NCI-H2107 (cell line): ENCODE measurements at places on chromosomes 7 and 10.

- DNase-seq, result no peak
These were observed 24.1 kb downstream of the MINDY4 start for GRCh38 chr7:30795161-30795948.

- no peak for DNase-seq
These were observed 118.2 kb upstream of the FAM133B start for GRCh38 chr7:92708111-92709042.

DNA sequence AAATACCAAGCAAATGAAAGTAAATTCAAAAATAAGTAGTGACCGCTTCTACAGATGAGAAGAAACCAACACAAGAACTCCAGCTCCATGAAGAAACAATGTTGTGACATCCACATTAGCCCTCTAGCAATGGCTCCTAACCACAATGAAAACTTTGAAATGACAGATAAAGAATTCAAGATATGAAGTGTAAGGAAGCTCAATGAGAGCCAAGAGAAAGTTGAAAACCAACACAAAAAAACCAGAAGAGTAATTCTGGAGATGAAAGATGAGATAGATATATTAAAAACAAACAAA is 68.2 kb upstream of the DDC start:
- no peak for DNase-seq

DNA sequence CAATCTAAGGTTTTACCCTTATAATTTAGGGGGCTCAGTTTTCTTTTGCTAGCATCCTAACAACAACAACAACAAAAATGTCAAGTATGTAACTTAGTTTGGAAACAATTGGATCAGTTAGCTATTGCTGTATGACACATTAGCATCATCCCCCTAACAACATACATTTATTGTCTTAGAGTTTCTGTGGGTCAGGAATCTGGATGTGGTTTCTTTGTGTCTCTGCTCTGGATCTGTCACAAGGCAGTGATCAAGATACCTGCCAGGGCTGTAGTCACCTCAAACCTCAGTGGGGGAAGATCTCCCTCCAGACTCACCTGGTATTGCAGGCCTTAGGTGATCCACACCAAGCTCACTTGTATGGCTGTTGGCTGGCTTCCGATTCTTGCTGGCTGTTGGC is 18.3 kb downstream of the CREB5 start:
- no peak for DNase-seq

DNA sequence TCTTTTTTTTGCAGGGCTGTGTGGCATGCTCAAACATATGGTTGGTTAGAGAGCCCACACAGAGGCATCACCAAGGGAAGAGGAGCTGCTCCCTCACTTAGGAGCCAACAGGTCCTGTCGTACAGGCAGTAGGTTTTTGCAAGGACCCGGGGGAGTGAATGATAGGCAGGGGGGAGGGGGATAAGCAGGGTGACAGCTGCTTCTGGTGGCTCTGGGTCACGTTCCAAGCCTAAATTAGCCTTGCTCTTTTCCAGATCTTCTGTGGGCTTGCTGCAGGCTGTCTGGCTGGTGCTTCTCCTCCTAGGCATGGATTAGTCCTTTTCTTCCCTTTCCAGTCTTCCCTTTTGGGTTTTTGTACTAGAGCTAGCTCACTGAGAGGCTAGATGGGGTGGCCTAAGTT is 117.7 kb upstream of the PODXL start:
- no peak for DNase-seq

- no peak for DNase-seq
These were observed 3.8 kb downstream of the REPIN1 start for GRCh38 chr7:150372271-150373048.

DNA sequence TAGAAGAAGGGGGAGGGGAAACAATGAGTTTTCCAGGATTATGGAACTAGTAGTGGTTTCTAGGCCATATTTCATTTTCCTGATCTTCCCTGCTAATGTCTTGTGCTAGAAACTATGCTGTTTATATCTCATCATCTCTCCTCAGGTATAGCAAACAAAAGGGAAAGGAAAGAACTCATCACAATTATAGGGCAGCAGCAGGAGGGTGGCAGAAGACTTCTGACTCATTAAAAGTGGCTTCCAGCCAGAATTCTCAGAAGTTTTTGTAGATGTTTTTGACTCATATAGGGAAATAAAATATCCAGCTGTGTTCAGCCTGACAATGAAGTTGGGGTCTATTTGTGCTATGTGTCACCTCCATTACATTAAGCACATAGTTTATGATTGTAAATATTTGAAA is 6.5 kb downstream of the AHR start:
- no peak for DNase-seq

DNA sequence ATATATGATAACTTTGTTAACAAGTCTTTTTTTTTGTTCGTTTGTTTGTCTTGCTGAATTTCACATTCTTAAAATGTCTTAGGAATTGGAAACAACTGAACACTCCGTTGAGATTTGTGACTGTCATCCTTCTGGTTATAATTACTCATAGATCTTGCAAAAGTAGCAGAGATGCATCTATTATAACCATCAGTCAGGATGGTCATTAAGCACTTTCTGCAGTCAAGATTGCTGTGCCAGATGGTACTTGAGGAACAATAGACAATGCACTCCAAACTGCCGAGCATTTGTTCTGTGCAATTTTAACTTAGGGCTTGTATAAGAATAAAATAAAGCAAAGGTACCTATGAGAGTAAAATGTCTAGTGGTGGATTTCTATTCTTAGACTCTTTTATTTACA is 710.1 kb upstream of the KCND2 start:
- no peak for DNase-seq

DNA sequence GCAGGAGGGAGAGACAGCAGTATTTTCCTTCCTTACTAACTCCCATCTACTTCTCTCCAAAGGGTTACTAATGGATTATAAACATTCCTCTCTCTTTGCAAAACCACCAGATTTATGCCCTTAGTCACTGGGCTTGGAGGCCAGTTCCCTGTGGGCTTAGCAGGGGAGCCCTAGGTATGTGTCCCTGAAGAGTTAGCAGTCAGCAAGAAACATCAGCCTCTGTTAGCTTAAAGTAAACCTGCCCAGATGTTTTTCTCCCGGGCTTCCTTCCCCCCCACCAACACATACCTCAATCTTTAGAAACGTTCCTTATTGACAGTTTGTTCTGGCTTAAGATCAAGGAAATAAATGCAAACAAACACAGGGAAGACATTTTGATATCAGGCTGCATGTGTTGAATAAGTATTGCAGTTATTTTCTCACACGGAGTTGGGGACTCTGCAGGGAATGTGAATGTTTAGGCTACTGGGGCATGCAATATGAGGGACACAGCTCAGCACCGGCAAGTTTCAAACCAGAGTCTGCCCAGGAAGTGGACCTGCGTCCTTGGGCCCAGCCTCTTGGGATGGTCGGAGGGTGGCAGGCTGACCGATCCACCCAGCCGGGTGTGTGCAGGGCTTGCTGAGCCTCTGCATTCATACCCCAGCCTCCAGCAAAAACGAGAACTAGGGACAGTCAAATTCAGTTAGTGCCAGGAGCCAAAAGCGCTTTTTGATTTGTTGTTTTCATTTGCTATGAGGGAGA is 252.0 kb upstream of the GRB10 start:
- DNase-seq, result no peak

DNA sequence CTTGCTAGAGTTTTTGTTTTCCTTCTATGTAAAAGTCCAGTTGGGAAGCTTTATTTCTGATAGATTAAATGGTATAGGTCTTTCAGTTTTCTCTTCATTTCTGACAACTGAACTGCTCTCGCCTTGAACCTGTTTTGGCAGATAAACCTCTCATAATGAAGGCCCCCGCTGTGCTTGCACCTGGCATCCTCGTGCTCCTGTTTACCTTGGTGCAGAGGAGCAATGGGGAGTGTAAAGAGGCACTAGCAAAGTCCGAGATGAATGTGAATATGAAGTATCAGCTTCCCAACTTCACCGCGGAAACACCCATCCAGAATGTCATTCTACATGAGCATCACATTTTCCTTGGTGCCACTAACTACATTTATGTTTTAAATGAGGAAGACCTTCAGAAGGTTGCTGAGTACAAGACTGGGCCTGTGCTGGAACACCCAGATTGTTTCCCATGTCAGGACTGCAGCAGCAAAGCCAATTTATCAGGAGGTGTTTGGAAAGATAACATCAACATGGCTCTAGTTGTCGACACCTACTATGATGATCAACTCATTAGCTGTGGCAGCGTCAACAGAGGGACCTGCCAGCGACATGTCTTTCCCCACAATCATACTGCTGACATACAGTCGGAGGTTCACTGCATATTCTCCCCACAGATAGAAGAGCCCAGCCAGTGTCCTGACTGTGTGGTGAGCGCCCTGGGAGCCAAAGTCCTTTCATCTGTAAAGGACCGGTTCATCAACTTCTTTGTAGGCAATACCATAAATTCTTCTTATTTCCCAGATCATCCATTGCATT is 27.1 kb downstream of the MET start:
- peak; percentile 84 for DNase-seq

DNA sequence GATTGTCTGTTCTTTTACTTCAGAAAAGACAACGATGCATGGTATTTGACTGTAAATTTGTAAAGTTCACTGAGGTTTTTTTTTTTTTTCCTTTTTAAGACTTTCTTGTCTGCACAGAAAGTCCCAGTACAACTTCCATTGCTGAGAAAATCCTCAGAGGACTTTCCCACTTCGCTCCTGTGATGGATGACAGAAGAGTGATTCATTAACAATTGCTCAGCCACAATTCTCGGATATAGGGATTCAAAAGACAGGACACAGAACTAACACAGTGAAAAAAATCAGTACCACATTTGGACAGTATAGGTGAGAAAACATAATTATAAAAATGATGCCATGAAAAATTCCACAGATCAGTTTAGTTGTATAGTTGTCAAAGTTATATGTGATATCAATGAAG is 48.0 kb downstream of the SEC23IP start:
- DNase-seq, result no peak

GRCh38 chr10:25157650-25158049 is 17.2 kb upstream of the GPR158 start:
- no peak for DNase-seq

DNA sequence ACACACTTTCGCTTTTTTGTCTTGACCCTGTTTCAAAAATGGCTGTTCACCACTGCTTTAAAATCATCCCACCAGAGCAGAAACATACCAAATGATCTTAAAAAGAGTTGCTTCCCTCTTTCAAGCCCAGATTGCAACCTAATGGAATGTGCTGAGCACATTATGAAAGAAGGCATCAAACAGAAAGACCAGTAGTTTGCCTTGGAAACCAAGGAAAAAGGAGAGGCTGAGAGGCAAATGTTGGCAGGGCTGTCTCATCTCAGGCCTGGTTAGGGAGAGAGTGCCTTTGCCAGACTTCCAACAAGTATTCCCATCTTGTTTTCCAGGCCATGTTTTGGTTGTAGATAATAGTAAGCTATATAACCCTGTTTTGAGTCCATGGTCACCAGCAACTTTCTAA is 64.3 kb downstream of the ABCB4 start:
- no peak for DNase-seq

DNA sequence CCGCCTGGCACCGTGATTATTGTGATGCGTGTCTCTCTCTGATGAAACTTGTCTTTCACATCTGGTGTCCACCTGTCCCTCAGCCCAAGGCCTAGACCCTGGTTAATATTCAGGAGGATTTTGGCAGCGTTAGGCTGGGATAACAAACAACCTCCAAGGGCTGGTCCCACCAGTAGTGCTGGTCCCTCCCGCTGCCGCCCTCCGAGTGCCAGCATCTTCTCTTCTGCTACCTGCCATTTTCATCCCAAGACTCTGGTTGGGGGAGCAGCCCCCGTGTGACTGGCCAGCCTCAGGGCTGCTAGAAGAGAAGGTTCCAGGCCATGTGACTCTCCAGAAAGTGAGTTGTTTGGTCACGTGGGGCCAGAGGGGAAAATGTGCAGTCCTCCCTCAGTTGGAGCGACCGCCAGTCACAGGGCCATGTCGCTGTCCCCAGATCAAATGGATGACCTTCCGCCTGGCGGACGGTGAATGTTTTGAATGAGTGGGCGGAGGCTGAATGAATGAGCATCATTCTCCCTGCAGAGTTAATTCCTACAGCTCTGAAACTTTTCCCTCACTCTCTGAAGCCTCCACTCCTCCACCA is 479.9 kb upstream of the FOXK1 start:
- no peak for DNase-seq

DNA sequence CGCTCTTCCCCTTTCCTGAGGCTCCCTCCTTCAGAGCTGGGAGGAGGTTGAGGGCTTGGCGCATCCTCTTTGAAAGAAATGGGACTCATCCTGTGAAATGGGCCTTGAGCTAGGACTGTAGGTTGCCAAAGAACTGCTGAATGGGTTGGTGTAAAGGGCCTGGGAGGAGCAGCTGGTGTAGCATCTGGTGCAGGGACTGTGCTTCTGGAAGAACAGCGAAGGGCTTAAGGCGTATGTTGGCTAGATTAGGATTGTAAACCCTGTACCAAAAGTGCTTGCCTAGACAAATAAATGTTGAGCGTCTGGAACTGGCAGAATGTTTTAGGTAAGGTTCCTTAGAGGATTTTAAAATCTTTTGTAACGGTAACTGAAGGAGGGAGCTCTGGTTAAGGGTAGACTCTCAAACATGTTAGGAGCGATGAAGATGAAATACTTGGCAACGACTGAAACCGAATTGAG is 563 bp downstream of the STAM start:
- no peak for DNase-seq

DNA sequence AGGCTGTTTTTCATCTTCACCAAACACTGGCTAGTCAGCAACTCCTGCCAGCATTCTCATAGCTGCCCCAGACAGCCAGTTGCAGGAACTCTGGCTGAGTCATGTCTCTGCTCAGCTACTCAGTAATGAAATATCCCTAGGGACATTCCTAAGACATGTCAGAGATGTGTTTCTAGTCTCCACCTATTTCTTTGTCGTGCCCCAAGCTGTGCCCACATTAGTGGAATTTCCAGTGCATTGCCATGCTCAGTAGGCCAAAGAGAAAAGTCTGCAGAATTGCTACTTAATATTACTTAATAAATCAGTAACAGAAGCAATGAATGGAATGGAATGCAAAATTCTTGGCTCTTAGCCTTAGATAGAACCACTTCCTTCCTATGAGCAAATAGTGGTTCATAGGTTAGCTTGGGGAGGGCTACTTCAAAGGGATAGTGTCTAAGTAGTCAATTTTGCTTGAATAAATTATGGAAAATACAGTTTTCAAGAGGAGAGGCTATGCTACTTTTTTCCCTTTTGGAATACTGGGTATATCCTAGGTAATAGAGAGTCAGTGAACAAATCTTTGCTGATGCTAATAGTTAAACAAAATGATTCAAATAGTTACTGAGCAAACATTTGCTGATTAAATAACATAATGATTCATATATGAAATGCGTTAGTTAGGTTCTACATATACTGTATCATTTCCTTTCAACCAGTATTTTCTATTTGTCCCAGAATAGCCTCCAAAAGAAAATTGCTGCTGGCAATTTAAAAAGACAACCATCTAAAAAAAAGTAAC is 23.6 kb upstream of the SEMA3C start:
- no peak for DNase-seq

GRCh38 chr10:80070057-80070456 is 8.4 kb upstream of the TMEM254 start:
- DNase-seq, result no peak

DNA sequence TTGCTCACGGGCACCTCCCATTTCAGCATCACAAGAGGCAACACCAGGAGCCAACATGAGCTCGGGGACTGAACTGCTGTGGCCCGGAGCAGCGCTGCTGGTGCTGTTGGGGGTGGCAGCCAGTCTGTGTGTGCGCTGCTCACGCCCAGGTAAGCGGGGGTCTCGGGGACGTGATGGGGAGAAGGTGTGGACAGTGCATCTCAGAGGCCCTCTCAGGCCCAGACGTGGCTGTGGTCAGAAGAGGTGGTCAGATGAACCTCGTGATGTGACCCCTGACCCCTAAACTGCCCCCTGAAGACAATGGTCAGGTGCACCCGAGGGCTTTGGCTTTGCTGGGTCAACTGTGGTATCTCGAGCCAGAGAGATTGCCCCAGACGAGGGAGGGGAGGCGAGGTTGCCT is 6.1 kb downstream of the LAT2 start:
- DNase-seq, result no peak

GRCh38 chr7:51666266-51666665 is 349.7 kb upstream of the COBL start:
- no peak for DNase-seq
